MM.1S (cell line): ENCODE measurements at places on chromosomes 4 and X.

DNA sequence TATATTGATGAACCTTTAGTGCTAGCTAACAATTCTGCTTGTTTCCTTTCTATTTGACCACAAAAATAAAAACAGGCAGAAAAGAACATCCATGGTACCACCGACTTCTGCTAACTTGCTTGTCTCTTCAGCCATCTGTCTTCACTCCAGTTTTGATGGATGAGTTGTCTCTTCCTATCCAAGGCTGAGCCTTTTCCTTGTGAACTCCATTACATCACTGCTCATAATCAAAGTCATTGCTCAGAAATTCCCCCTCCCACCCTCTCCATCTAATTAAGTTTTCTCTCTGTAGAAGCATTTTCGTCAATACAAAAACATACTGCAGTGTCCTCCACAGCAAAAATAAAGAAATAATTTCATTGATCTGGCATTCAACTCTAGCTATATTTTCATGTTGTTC lies 184.4 kb downstream of the SPCS3 start:
- no peak for DNase-seq

GRCh38 chr4:27624749-27625148 lies 764.1 kb downstream of the STIM2 start:
- DNase-seq: no peak

- no peak for DNase-seq
Measured at GRCh38 chrX:21905313-21905712, 35.2 kb upstream of the SMS start.

GRCh38 chr4:163679189-163679588 lies 184.7 kb downstream of the TMA16 start:
- no peak for DNase-seq

- no peak for DNase-seq
Measured at GRCh38 chrX:100995469-100995868, 26.0 kb downstream of the ARL13A start.

DNA sequence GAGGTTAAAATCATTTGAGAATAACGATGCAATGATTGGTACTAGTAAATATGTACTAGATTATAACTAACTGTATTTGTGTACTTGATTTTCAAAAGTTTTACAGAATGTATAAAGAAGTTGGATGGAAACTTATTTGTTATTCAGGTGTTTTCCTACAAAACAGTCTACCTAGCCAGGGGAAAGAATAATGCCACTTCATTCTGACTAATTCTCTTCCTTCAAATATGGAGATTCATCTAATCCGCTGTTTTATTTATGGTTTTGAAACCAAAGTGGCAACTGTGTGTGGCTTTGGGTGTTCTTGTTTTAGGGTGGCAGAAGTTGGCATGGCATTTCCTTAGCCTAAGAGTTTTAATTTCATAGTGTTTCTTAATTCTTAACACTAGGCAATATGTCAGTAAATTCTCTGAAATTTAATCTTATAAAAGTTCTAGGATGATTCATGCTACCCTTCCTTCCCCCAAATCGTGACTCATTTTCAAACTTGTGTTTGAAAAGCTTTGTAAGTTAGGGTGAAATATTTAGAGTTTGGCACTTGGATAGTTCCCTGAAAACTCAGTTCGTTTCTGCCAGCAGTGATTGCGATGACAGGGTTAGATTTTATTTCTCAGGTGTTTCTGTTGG lies 62.6 kb downstream of the DCLK2 start:
- no peak for DNase-seq

DNA sequence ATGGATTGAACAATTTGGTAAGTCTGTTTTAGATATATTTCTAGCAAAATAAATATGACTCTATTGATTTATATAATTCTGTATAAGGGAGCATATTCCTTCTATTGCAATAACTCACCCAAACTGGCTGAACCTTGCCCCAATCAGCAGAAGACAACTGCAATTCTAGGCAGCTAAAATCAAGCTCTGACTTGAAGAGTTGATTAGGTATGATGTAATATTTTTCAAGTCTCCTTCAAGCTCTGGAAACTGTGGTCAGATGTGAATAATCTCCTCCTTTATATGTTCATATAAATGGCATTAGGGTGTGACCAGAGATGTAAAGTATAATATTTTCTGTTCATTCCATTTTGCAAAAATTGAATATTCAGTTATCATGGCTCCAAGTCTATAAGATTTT lies 8.2 kb downstream of the RASSF6 start:
- no peak for DNase-seq

GRCh38 chrX:114906984-114907510 lies 110.4 kb downstream of the IL13RA2 start:
- no peak for DNase-seq
